Activated T-helper 1 cell treated with anti-CD3 and anti-CD28 coated beads, Interleukin-12 subunit alpha, Interleukin-12 subunit beta, Interleukin-2, Interleukin-4 antibody, amounts not matched to agents 30 ng/mL and 10 ng/mL and 1 ng/mL, durations not matched to agents 14 hours and 24 hours and 36 hours (primary cell): ENCODE measurements at places on chromosomes 4 and X. TPM values are rescaled to one million over a fixed set of nuclear protein-coding genes. Genes with fewer than 3 reads are reported as not detected.

Gene SMC1A
- 122 and 138 TPM in 2 replicates for total RNA-seq

Gene ATOH1
- not detected in 2 replicates for total RNA-seq

Gene DCAF8L2
- not detected in 2 replicates for total RNA-seq

Gene ZCCHC18
- total RNA-seq, result 0.57 and 0.76 TPM in 2 replicates

Gene ARHGAP10
- 7.4 and 8.6 TPM in 2 replicates for total RNA-seq

Gene TEX13D
- 0.05 TPM in 1 of 2 replicates, not detected in the other for total RNA-seq

Gene DCAF8L1
- total RNA-seq, result not detected in 2 replicates

DNA sequence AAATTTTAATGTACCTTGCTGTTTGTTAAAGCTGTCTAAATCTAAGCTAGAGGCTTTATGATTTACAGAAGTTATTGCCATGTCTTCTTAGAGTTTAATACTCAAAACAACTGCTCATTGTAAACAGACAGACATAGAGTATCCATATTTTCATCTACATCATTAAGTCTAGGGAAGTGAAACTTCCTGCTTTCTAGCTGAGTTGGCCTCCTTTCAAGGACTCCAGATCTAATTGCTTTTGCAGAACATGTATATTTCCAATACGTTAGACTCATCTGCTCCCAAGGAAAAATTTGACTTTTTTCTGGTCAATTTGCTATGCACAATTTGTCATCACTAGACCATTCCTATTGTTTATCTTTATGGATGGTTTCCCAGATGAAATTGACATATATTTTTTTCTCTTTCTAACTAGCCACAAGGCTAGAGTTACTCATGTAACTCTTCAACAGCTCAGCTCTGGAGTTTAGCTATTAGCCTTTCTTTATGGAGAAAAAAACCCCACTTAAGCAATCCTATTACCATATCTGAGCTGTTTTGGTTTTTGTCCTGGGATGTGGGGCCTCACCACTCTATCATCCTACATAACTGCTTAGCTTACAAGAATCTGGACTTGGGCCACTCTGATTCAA, 122.9 kb downstream of the PPA2 start:
- DNase-seq, result no peak

GRCh38 chrX:102715967-102716366, 3.7 kb downstream of the GPRASP2 start:
- DNase-seq, result no peak

DNA sequence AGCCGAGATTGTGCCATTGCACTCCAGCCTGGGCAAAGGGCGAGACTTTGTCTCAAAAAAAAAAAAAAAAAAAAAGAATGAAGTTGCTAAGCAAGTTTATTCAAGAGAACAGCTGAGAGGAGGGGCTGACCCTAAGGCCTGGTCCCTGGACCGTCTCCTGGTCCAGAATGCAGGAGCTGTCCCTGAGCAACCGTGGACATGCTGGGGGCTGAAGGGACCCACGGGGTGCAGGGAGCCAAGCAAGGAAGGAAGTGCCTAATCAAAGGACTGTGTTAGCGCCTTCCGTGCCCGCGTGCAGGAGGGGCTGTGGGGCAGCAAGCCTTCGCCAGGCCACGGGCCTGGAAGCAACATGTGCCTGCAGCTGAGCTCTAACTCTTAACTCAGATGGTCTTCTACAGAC, 39.1 kb upstream of the CDKN2AIP start:
- no peak for DNase-seq

- DNase-seq, result no peak
These were observed 191.8 kb downstream of the RAB28 start for GRCh38 chr4:13292372-13292771.

GRCh38 chr4:1008840-1009541, 2.4 kb upstream of the FGFRL1 start:
- DNase-seq, result peak; percentile 20

- DNase-seq, result no peak
These were observed 8.0 kb upstream of the DHRSX start for GRCh38 chrX:2508648-2509335.

- no peak for DNase-seq
These were observed 129.6 kb downstream of the IL1RAPL2 start for GRCh38 chrX:104695593-104695992.

GRCh38 chr4:44859477-44859876, 133.1 kb upstream of the GNPDA2 start:
- no peak for DNase-seq

DNA sequence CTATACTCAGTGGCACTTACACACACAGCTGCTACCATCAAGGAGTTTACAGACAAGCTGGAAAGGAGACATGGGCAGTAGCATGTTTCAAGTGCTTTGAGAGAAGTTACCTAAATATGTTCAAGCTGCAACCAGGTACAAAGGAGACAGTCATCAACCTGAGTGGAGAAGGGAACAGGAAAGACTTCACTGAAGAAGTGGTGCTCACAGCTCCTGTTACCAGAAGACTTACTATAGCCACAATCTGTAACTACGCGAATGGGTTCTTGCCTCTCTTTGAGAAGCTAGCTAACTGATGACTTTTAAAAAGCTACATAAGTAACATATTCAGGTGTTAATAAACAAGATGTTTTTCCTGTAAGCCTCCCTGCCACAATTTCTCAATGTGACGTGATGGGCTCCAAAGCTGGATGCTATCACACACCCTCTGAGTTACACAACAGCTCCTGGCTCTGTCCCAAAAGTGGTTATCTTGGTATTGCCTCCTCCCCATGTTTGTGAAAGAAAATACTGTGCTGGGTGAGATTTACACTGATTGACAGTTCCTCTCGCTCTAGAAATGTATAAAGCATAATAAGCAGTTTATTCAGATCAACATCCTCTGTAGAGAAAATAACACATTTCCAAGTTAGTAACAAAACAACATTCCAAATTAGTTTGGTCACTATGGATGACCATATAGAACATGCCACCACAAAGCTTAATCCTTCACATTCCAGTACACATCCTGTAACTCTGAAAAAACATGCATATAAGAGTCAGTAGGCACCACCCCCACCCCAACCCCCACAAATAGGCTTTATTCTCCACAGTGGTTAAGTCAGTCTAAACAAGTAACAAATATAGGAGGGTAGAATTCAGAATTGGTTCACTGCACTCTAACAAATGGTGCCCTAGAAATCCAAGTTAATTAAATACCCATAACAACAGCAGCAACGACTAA, 81.8 kb downstream of the FRYL start:
- no peak for DNase-seq

- no peak for DNase-seq
These were observed 83.0 kb upstream of the IL13RA1 start for GRCh38 chrX:118644378-118644777.

DNA sequence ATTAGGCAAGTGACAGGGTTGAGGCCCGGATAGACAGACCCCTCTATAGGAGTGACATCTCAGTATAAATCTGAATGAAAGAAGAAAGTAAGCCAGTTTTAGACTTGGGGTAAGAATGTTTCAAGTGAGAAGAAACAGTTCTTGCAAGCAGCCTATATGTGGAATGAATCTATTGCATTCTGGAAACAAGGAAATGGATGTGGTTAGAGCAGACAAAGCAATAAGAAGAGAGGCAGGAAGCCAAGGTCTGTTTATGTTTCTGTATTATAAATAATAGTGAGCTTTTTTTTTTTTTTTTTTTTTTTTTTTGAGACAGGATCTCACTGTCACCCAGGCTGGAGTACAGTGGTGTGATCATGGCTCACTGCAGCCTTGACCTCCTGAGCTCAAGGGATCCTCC, 255.8 kb downstream of the UNC5C start:
- DNase-seq, result no peak

GRCh38 chr4:17670423-17670822, 56.0 kb downstream of the MED28 start:
- DNase-seq, result no peak

DNA sequence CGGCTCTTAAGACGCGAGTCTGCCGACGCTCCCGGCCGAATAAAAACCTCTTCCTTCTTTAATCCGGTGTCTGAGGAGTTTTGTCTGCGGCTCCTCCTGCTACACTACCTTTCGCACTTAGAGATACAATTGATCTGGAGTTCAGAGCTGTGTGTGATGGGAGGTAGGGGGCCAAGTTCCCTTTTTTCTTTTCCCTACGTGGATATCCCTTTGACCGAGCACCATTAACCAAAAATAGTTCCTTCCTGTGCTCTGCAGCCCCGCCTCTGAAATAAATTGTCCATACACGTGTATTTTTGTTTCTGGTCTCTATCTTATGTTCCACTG, 555 bp upstream of the PGM2 start:
- DNase-seq, result no peak

DNA sequence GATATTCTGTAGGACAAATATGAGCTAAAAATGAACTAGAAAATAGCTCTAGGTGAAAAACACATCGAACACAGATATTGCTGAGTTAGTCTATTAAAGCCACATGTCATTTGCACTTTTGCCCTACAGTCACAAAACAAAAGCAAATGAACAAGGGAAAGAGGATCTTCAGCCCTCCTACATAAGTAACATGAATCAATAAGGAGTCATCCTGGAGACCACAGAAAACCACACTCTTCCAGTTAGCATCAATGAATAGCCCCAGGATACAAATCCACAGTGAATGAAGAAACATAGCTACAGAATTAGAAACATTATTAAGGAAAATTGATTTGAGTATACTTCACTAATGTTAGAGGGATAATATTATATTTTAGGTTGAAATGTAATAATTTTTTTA, 311.4 kb downstream of the MAPK10 start:
- DNase-seq, result no peak

DNA sequence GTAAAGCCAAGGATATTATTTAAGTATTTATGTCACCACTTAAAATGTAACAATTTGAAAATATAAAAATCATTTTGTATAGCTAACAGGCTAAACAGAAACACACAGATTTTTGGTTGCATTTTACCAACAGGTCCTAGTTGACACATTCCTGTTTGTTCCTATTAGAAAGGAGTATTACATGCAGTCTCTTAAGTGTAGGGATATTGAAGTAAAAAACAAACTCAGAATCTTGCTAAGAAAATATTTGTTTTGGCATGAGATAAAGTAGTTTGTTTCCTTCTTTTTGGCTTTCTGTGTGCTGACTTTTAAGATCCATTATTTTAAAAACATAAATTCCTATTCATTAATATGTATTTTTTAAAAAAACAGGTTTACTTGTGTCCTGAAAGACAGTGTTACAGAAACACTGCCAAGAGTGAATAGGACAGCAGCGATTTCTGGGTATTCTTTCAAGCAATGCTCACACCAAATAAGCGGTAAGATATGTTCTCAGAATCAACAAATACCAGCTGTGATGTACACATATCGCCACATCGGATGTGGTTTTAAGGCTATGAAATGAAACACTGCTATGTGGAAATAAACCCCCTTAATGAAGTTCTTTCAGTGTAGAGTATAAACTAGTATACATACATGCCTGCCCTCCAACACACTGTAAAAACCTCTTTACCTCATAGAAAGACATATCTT, 6.9 kb downstream of the F11 start:
- no peak for DNase-seq

DNA sequence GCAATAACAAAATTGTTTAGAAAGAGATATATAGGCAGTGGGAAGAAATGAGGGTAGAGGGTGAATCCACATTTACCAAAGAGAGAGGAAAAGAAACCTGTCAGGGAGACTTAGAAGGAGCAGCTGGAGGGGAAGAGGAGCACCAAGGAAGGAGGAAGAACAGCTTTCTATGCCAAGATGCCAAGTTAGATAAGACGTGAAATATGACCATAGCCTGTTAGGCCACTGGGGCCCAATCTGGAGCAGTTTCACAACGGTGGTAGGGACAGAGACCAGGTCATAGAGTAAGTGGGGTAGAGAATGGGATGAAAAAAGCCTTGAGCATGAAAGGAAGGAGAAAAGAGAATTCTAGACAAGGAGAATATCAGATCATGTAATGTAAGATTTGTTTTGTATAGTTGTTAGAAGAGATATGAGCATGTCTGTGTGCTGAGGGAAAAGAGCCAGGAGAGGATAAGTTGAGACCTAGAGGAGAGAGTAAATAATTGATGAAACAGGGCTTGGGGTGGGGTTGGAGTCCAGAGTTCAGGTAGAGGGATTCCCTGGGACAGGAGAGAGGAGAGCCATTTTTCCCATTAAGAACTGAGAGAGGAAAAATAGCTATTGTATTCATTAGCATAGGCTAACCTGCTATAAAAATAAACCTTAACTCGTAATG, 4.4 kb upstream of the SOWAHB start:
- DNase-seq, result no peak

GRCh38 chr4:124711471-124712371, 811 bp downstream of the ANKRD50 start:
- no peak for DNase-seq
